ENCODE measurements at places on chromosomes 3 and 15.

- DNase-seq: no peak
These were observed 24.9 kb downstream of the ALS2CL start for GRCh38 chr3:46668591-46668990.

DNA sequence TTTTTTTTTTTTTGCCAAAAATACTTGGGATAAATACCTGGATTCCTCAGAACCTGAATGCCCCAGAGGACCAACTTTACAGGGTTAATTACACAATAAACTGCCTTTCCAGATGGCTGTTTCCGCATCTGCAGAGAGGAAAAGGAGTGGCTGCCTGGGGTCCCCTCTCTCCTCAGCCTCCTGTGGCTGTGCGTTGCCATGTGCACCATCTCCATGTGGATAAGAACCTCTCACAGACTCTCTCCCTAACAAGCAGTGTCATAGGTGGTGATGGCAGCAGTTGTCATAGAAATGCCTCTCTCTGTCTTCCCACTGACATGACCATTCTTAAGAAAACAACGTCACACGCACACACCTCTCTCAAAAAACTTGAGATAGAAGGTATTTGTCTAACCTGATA is 179.4 kb downstream of the RPLP1 start:
- DNase-seq: no peak

DNA sequence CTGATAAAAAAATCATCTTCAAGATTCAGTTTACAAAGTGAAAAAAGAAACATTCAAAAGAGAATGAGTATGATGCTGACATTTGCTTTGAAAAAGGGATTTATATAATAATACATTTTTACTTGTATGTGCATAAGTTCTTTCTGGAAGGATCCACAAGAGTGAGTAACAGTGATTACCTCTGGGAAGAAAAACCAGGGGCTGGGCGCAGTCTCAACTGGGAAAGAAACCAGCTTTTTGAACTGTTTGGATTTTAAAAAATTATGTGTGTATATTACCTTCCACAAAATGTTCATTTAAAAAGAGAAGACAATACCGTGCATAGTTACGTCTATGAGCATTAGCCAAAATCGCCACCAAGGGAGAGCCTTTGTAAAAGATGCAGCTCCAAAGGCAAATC is 1.3 kb downstream of the CLEC3B start:
- DNase-seq: no peak

- no peak for DNase-seq
These were observed 2.3 kb upstream of the INSYN1 start for GRCh38 chr15:73755481-73755880.

GRCh38 chr15:66233487-66234415 is 19.8 kb downstream of the MEGF11 start:
- no peak for DNase-seq

DNA sequence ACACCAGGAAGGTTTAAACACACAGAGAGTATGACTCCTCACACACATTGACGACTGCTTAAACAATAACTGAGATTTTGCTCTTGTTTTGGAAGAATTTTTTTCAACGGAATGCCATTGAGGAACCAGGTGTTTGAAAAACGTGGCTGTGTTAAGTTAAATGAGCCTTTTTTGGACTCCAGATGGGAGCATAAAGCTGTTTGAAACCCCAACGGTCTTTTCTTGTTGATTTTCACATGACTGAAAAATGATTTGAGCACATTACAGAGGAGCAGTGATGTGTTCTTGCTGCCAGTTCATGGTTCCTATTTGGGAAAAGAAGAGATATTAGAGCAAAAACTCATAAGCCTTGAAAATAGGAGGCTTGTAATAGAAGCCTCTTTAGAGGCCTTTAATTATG is 97.8 kb upstream of the SELENOK start:
- no peak for DNase-seq

- no peak for DNase-seq
These were observed 1.6 kb downstream of the CCR9 start for GRCh38 chr3:45887759-45888511.

DNA sequence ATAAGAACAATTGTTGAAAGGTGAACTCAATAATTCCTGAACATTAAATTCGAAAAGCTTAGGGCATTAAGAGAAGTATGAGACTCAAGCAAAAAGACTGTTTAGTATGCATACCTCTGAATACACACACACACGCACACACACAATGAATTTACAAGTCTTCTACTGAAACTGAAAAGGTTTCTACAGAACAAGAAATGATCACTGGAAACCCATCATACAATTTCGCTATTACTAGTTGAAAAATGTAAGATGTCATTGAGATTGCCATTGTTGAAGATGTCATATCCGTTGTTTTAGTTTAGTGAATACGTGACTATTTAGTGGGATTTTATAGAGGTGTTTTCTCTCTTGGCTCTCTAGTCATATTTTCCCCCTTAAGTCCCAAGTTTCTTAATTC is 106.8 kb downstream of the FOXB1 start:
- no peak for DNase-seq

DNA sequence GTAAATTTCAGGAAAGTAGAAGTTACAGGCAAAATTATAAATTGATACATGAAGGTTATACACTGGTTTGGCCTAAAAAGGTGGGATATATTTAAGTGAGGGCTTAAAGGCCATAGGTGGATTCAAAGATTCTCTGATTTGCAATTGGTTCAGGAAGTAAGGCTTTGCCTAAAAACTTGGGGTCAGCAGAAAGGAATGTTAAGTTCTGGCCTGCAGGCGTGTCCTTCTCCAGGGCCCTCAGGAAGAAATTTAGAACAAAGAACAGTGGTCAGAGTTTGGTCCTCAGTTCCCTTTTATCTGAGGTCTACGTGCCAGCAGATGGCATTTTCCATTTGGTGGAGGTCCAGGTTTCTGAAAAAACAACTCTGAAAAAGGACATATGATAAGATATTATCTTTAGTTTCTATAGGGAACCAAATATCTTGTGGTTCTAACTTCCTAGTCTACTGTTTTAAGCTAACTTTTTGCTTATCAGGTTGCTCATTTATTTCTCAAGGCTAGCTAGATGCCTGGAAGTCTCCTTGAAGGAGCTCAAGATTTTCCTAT is 40.5 kb downstream of the SCN11A start:
- no peak for DNase-seq

GRCh38 chr3:113272385-113272779 is 61.0 kb downstream of the BOC start:
- no peak for DNase-seq

DNA sequence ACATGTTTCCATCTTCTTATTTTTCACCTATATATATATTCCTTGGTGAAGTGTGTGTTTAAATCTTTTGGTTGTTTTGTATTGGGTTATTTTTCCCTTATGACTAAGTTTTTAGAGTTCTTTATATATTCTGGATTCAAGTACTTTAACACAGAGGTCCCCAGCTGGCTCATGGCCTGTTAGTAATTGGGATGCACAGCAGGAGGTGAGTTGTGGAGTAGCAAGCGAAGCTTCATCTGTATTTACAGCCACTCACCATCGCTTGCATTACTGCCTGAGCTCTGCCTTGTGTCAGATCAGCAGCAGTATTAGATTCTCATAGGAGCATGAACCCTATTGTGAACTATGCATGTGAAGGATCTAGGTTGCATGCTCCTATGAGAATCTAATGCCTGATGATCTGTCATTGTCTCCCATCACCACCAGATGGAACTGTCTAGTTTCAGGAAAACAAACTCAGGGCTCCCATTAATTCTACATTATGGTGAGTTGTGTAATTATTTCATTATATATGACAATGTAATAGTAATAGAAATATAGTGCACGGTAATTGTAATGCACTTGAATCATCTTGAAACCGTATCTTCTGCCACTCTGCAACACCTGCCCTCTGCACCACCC is 151.6 kb downstream of the RSRC1 start:
- DNase-seq: no peak

DNA sequence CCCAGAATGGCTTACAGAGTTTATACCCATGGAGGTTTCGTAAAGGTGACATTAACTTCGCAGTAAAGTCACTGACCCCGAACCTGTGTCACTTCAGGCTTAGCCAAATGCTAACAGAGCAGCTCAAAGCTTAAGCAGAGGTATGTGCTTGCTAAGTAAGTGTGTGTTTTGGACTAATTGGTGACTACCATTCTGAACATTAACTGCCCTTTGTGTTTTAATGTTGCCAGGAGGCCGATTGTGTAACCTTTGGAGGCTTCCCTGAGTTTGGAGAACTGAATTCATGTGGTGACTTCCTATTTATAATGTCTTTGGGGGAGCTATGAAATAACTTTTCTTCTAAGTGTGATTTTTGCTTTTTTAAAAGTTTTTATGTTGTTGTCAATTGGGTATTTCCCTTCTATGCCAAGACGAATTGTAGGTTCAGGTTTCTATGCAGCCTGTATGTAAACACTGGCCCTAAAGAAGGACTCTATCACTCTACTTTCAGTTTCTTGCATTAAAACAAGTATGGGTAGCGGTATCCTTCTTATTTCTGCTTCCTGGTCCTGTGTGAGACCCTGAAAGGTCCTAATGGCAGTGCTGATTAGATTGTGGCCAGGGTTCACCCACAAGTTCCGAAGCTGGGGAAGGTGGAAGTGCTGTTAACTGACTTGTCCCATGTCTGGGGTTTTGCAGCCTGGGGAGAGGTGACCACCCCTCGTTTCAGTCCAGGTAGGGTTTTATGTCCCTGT is 86.3 kb downstream of the IGF1R start:
- DNase-seq: no peak

GRCh38 chr15:25785641-25786025 is 77.5 kb downstream of the ATP10A start:
- DNase-seq: no peak

DNA sequence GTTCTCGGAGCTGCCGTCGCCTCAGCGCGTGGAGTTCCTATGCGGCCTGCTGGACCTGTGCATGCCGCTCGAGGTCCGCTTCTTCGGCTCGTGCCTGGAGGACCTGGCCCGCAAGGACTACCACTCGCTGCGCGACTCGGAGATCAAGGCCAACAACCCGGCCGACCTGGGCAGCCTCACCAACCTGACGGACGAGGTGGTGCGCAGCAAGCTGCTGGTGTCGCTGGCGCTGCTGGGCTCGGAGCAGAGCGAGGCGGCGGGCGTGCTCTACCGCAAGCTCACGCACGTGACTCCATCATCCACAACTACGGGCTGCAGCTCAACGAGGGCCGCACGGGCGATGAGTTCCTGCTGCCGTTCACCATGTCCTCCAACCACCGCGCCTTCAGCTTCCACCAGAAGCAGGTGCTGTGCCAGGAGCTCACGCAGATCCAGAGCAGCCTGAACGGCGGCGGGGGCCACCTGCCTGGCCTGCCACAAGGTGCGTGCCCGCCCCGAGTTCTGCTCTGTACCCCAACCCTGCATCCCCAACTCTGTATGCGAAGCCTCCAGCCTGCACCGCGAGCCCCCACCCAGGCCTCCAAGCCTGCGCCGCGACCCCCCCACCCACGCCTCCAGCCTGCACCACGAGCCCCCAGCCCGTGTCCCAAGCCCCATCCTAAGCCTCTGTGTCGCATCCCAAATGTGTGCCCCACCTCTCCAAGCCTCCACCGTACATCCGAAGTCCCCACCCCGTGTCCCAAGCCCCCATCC is 178.2 kb downstream of the OR4M2 start:
- DNase-seq: no peak

- DNase-seq: no peak
These were observed 928.2 kb downstream of the EPHA3 start for GRCh38 chr3:90035643-90036042.

DNA sequence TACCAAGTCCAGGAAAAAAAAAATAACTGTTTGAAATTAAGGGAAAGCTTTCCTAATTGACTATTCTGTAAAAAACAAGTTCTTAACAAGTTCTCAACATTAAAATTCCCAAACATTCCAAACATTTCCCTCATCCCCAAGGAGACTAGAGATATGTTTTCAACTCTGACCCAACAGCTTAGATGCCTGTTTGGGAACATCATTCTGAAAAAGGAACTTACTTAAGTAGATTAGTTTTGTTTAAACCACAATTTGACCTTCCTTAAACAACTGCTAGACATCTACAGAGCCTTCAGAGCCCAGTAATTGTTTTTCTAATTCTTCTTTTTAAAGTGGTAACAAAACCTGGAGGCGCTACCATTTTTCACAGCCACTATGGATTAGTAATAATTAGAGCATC is 12.8 kb downstream of the UBR1 start:
- DNase-seq: no peak

- no peak for DNase-seq
These were observed 85.5 kb downstream of the LIPC start for GRCh38 chr15:58517252-58517681.

DNA sequence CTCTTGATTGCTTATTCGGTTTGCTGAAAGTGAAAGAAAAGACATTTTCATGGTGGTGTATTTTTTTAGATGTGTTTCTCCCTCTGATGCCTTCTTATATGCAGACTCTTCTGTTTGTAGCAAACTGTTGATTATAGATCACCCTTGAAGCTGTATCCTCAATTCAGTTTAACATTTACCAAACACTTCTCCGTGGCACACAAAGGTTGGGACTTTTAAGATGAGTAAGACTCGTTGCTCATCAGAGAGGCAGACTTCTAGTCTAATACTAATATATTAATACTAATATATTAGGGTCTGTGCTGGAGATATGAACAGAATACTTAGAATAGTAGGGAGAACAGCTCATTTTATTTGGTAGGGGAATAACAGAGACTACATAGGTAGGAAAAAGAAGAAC is 32.8 kb downstream of the RASA2 start:
- DNase-seq: no peak

- no peak for DNase-seq
These were observed 25.3 kb downstream of the CHDH start for GRCh38 chr3:53820756-53821580.
